ENCODE measurements at places on chromosomes 1 and 21.

- DNase-seq, result no peak
These were observed 9.3 kb upstream of the S100A10 start for GRCh38 chr1:152002960-152003359.

- no peak for DNase-seq
These were observed 4.1 kb downstream of the ORC1 start for GRCh38 chr1:52400131-52400530.

DNA sequence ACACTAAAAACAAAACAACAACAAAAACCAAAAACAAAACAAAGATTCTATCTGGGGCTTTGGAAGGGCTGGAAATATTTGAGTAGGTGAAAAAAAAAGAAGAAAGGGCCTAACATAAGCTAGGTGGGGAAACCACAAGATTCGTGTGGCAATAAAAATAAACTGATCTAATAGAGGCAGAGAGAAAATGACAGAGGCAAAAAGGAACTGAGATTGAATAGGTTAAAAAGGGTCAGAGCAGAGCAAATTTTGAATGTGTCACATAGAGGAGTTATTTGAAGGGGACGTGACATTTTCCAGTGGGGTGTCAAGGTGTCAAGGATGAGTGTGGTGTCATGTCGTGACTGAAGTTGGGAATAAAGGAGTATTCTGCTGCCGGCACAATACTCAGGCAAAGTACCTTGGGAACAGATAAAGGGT lies 65.2 kb upstream of the RALGPS2 start:
- no peak for DNase-seq

- no peak for DNase-seq
These were observed 1.5 kb upstream of the FCRLA start for GRCh38 chr1:161705537-161705936.

GRCh38 chr21:45957981-45958600 lies 23.5 kb upstream of the COL6A1 start:
- no peak for DNase-seq

Data from T-helper 2 cell (primary cell).